ENCODE measurements at places on chromosomes 5 and 9. TPM values are rescaled to one million over a fixed set of nuclear protein-coding genes. Genes with fewer than 3 reads are reported as not detected.

Gene LRRC19
- not detected for total RNA-seq

GRCh38 chr9:89891221-89891590 is 286.4 kb downstream of the GADD45G start:
- DNase-seq = no peak

DNA sequence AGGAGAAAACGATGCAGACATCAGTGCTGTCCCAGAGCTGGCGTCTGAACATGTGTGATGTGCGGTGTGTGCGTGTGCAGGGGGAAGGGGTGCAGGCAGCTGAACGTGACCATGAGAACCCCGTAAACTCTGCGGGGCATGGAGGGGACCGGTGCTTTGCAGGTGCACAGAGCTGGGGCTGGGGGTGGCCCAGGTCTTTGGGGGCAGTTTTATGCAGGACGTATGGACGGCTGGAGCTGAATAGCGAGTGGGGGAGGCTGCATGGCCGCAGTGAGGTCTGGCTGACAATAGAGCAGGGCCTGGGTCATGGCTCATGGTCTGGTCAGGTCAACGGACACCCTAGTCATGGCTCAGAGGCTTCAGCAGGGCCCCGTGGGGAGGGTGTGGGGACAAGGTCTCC is 3.3 kb upstream of the EXOC3 start:
- DNase-seq = no peak

- no peak for DNase-seq
Measured at GRCh38 chr9:135180586-135180985, 93.1 kb downstream of the OLFM1 start.

Gene KIF4B
- total RNA-seq = 0.13 TPM

Gene PCDHA8
- total RNA-seq = not detected

Gene ARL14EPL
- 0.37 TPM for total RNA-seq

GRCh38 chr5:124309241-124309980 is 437.0 kb downstream of the ZNF608 start:
- no peak for DNase-seq

GRCh38 chr5:36839489-36840476 is 36.8 kb upstream of the NIPBL start:
- DNase-seq = no peak

DNA sequence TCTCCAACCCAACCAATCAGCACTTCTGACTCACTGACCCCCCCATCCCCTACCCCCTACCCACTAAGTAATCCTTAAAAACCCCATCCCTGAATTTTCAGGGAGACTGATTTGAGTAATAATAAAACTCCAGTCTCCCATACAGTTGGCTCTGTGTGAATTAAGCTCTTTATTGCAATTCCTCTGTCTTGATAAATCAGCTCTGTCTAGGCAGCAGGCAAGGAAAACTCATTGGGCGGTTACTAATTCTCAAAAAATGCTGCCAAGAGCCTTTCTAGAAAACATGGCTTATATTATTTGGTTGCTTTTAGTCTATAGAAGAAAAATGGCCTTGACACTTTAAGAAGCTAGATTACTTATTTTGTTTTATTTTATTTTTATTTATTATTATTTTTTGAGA is 131.7 kb downstream of the SUSD1 start:
- no peak for DNase-seq

DNA sequence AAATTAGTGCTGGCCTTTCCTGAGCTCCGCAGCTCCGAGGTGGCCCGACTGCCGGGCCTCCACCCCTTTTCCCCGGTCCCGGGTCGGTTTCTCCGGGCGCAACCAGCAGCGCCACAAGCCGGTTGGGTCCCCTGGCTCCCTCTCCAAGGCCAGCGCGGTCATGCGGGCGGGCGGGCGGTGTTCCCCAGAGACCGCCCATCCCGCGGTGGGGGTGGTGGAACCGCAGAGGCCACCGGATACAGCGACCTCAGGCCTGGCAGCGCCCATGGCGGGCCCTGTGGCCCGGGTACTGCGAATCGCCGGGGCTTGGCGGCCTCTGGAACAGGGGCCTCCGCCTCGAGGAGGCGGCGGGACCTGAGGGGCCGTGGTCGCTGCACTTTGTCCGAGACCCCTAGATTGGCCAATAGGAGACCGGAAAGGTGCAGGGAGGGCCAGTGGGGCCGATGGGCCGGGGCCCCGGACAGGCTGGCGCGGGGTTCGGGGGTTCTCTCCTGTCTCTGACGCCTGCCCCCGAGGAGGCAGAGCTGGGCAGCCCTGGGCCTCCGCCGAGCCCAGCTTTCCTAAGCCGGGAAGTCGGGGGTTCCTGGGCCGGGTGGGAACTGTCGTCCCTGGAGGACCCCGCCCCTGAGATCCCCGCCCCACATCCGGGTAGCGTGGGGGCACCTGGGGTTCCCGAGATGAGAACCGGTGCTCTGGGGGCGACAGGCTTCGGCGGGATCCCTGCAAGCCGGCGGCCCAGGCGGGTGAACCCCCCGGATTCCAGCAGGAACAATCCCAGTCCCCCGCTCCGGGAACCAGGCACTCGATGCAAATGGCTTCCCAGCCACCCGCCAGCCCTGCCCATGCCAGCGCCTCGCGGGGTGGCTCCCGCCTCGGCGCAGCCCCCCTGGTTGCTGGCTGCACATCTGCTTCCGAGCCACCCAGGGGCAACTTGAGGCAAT is 293.9 kb downstream of the ZSWIM6 start:
- no peak for DNase-seq

- no peak for DNase-seq
Measured at GRCh38 chr5:140043508-140043872, 391 bp upstream of the NRG2 start.

- DNase-seq = no peak
Measured at GRCh38 chr9:128901379-128901778, 19.4 kb upstream of the PHYHD1 start.

DNA sequence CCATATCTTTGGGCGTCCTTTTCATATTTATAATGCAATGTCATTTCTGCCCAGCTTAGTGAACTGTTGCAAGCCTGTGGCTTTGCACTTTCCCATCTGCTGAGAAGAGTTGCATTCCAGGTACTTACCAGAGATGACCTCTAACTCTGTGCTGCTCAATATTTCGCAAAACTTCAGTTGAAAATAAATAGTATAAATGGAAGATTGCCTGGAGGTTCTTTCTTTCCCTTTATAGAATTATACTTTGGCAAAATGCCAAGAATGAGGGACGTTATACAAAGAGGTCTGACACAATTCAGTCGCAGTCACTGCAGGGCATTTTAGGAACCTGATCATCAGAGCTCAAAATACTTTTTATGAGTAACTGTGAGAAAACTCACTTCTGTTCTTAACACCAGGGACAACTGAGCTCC is 18.9 kb upstream of the VLDLR start:
- DNase-seq = peak; percentile 8

GRCh38 chr5:75433814-75434506 is 77.5 kb downstream of the CERT1 start:
- DNase-seq = no peak

Gene GRM6
- total RNA-seq = not detected

Gene RANBP17
- 17.0 TPM for total RNA-seq

DNA sequence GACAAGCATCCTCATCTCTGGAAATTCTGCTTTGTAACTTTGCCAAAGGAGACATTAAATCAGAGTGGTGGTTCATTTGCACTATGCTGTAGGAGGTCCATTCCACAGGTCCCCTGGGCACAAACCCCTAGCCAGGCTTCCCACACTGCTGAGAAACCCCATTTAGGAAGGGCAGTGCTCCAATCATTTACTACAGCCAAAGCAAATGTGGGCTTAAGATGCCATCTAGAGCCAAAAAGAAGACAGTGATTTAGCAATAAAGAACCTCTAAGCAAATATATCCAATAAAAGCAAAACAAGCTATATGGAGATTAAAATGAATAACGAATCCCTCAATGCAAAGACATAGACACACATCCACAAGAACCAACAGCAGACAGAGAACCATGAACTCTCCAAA is 129.0 kb upstream of the ALDH1B1 start:
- DNase-seq = no peak

Gene PCDHB9
- total RNA-seq = not detected

GRCh38 chr5:172362755-172363154 is 79.2 kb upstream of the UBTD2 start:
- DNase-seq = no peak

Gene WHRN
- 21.9 TPM for total RNA-seq

Gene DOCK2
- total RNA-seq = 0.41 TPM

Gene CTNNAL1
- total RNA-seq = 71.3 TPM

DNA sequence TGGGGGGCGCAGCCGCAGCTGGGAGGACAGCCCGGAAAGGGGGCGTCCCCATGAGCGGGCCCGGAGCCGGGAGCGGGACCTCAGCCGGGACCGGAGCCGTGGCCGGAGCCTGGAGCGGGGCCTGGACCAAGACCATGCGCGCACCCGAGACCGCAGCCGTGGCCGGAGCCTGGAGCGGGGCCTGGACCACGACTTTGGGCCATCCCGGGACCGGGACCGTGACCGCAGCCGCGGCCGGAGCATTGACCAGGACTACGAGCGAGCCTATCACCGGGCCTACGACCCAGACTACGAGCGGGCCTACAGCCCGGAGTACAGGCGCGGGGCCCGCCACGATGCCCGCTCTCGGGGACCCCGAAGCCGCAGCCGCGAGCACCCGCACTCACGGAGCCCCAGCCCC is 47.0 kb downstream of the TJP2 start:
- DNase-seq = no peak

DNA sequence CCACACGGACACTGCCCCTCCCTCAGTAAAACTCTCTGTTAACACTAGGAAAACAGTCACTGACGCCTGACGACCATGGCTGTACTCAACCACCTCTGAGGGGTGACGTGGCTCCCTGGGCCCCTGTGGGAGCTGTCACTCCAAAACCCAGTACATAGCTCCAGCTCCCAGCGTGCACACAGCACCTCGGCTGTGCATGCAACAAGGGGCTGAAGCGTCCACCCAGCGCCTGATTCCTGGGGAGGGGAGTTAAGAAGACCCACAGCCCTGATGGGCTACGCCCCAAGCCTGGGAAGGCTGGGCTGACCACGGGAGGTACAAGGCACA is 36.3 kb downstream of the SLC12A7 start:
- DNase-seq = no peak

- no peak for DNase-seq
Measured at GRCh38 chr5:120017513-120017912, 388.2 kb downstream of the FAM170A start.

GRCh38 chr9:1429297-1429696 is 379.1 kb downstream of the DMRT2 start:
- no peak for DNase-seq

DNA sequence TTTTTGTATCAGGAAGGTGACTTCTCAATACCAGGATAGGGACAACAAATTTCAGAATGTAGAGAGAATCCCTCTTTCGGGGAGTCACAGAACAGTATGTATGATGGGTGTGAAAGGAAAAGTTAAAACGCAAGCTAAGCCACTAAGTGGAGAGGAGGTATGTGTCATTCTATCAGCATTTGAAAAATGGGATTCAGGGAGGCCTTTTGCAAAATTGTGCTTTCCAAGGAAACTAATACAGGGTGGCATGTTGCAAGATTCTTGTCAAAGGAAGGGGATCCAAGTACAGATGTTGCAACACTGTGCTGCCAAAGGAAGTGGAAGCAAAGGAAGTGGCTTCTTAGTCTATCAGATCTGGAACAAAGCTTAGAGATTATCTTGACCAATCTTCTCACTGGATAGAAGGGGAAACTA is 12.6 kb upstream of the TNIP1 start:
- peak; percentile 98 for DNase-seq

GRCh38 chr9:20538956-20539355 is 83.3 kb downstream of the MLLT3 start:
- no peak for DNase-seq

Gene GRXCR2
- total RNA-seq = not detected

Gene HSPB3
- total RNA-seq = not detected

DNA sequence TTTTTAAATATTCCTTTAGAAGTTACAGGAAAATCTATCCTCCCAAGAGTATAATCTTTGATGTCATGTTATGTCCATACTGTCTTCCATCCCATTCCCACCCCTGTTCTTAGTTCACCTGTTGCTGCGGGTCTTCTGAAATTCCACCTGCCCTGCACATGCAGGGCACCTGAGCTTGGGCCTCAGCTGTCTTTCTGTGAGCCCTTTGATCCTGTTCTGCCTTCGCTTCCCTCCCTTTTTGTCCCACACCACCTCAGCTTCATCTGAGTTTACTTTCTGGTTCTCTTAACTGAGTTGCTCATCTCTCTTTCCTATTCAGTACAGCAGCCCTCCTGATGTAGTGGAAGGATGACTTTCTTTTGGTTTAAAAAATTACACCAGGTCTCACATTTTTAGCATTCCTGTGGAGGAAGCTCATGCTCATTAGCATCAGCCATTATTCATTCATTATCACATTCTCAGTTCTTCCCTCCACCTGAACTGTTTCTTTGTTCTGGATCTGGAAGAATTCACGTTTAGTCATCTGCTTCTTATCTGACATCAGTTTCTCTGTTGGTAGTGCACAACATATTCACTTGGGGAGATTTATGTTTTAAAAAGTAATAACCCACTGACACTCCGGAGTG is 211.0 kb downstream of the ADCY2 start:
- DNase-seq = no peak

Gene PHF2
- total RNA-seq = 26.3 TPM

Gene CDX1
- not detected for total RNA-seq

DNA sequence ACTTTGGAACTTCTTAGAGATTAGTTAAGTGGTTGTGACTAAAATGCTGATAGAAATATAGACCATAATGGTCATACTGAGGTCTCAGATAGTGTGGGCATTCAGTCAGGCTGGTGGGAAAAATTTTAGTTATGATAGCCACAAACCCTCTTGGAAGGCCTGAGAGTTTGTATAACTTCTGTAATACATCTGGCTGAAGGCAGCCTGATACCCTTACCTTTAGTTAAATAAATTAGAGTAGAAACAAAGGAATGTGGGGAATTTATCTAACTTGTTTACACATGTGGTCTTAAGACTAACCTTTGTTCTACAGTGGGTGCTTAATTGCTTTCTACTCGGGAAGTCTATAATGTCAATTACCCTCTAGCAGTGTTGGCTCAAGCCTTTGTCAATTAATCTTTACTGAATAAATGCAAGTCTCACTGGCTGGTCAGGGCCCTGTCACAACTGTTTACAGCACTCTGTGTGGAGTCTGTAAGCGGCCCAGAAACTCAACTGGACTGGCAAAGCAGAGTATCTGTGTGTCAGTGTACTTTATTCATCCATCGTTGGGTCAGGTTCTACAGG is 184.0 kb downstream of the FBXO4 start:
- no peak for DNase-seq

Gene SLC6A7
- not detected for total RNA-seq

Gene ACTBL2
- total RNA-seq = 1.5 TPM

GRCh38 chr9:100739208-100739607 is 161.3 kb downstream of the CAVIN4 start:
- no peak for DNase-seq

Gene REEP2
- total RNA-seq = 1.3 TPM

- DNase-seq = no peak
Measured at GRCh38 chr9:129021091-129021490, 7.0 kb downstream of the SH3GLB2 start.

Gene DMRT2
- not detected for total RNA-seq

DNA sequence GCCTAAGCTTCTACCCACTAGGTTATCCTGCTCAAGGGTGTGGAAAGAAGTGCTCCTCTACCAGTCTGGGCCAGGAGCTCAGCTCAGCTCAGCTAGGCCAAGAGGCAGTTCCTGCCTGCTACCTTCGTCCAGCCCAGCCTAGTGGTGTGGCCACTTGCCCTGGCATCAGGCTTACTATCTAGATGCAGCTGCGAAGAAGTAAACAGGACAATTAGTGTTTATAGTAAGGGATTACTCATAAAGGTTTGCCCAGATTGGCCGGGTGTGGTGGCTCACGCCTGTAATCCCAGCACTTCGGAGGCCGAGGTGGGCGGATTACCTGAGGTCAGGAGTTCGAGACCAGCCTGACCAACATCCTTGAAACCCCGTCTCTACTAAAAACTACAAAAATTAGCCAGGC is 12.8 kb upstream of the SPATA24 start:
- no peak for DNase-seq

- DNase-seq = no peak
Measured at GRCh38 chr5:119389288-119390030, 33.6 kb downstream of the TNFAIP8 start.
